ENCODE measurements at places on chromosomes 7 and 10.

DNA sequence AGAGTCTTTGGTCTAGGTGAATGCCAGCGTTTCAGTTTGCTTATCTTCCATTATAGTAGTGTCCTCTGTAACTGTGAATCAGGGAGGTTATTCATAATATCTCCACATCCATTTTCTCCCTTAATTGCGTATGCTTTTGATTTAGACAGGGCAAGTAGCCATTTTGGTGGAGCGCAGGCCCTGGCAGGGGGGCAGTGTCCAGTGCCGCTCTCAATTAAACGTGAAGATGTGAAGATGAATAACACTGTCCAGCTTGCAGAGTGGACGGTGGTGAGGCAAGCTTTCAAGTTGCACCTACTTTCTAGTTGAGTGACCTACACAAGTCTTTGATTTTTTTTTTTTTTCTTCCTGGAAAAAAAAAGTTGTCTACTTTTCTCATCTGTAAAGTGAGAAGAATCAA, 4.5 kb downstream of the TSPAN14 start:
- DNase-seq = no peak

DNA sequence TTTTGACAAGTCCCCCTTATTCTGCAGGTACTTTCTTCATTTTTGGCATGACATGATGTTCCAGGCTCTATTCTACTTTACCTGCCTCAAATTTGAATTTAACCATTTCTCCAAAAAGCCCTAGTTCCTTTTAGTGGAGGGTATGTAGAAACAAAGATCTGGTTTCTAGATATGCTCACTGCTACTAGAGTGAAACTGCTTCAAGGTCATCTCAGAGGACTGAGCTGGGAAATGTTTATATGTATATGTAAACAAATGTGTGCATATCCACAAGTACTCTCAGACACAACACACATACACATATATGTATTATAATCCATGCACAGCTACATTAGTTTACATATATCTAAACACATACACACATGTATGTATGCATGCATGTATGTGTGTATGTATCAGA, 69.1 kb downstream of the ICA1 start:
- DNase-seq = no peak

GRCh38 chr7:156764016-156764669, 123.6 kb downstream of the RNF32 start:
- no peak for DNase-seq

GRCh38 chr7:46253520-46253919, 332.4 kb upstream of the IGFBP3 start:
- DNase-seq = no peak

DNA sequence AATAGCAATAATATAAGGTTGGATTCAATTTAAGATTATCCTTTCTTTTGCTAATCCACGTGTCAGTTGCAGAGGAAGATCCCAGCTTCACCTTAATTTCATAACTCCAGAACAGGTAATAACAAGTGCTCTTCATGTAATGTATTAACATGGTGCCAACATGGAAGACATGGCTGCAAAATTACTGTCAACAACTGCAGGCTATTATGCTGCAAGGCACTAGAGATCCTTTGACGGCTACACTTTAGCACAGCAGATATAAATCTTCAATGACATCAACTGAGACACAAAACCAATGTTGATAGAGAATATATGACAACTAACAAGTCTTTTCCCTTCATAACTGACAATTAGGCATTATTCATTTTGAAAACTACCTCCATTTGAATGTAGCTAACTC, 96.1 kb downstream of the RNF133 start:
- no peak for DNase-seq

DNA sequence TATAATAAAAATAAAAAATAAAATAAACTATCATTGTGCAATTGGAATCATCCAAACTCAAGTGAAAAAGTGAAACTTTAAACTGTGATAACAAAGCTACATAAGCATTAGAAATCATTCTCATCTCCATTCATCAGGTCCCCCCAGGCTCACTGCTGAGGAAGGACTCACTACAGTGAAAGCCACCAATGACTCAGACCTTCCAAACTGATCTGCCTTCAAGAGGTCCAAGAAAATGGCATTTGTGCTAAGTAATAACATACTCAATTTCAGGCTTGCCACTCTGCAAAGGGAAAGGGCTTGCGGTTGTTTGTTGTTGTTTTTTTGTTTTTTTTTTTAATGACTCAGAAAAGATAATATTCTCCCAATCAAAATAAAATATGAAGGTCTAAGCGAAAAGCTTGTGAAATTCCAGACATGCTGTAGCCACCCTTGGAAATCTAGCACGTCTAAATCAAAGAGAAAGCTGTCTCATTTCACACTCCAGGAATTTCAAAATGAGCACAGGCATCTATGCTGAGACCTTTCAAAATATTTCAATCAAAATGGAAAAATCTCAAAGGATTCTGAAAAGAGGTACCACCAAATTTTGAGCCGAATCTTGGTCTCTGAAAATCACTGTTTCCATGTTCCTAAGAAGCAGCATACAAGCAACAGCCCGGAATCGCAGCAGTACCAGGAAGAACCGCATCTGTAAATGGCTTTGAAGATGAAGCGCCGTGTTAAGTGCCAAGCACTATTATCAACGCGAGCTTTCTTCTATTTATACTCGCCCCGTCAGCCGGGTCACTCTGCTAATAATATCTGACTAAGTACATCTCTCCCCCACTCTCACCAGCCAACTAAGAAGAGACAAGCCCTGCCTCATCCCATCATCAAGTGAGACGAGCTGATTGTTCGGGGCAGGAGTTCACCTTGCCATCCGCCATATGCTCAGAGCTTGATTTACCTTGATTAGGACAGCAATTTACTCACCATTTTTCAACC, 13.5 kb downstream of the SFMBT2 start:
- no peak for DNase-seq

- DNase-seq = no peak
These were observed 24.9 kb downstream of the TSPAN13 start for GRCh38 chr7:16778476-16778875.

- DNase-seq = no peak
These were observed 19.2 kb downstream of the PDK4 start for GRCh38 chr7:95577137-95577536.

DNA sequence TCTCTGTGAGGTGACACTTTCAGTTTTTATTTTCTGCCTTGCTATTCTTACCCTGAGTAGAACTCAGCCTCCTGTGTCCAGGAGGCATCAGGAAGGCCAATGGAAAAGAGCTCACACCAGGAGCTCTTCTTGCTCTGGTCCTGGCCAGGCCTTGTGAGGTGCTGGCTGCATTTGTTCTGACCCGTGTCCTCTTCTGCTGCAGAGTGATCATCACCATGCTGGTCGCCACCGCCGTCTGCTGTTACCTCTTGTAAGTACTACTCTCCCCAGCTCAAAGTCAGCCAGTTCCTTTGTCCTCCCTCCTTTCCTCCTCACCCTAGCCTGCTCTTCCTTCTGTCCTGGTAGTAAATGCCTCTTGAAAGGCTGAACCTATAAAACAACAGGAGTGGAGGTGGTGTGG, 1.6 kb downstream of the ATP6V0E2 start:
- DNase-seq = no peak

- DNase-seq = no peak
These were observed 61.3 kb downstream of the MICU1 start for GRCh38 chr10:72564596-72564995.

- no peak for DNase-seq
These were observed 56.9 kb downstream of the ADK start for GRCh38 chr10:74207691-74208480.

DNA sequence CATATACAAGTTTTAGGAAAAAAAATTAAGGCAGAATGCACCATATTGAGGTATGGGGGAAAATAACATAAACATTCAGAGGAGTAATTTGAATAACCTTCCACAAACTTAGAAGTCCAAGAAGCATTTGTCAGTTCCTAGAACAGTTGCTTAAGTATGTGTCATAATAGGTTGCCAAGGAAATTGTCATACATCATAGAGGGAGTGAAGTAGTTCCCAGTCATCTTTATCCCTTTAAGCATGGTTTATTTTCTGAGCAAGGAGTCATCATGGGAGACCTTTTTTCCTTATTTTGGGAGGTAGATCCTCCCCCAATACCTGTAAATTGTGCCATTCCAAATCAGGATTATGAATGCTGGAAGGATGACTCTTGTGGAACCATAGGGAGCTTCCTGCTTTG, at the start of gene SSMEM1:
Gene SSMEM1, plus strand, starts transcription at position 219 of the 400 bp plus-strand sequence. Its CDS starts 51 bp downstream, at position 270.
- DNase-seq = no peak

- no peak for DNase-seq
These were observed 351 bp downstream of the CAMK1D start for GRCh38 chr10:12349629-12350166.

GRCh38 chr10:73517166-73517888, 21.5 kb upstream of the PPP3CB start:
- DNase-seq = no peak

- no peak for DNase-seq
These were observed 33.5 kb downstream of the FIGNL1 start for GRCh38 chr7:50416527-50417182.

- no peak for DNase-seq
These were observed 1097.9 kb downstream of the REEP3 start for GRCh38 chr10:64619102-64619501.

GRCh38 chr7:13757841-13758240, 231.6 kb downstream of the ETV1 start:
- no peak for DNase-seq

- no peak for DNase-seq
These were observed 94.2 kb downstream of the CD36 start for GRCh38 chr7:80732630-80733029.

GRCh38 chr7:155950898-155951553, 138.8 kb upstream of the SHH start:
- no peak for DNase-seq

DNA sequence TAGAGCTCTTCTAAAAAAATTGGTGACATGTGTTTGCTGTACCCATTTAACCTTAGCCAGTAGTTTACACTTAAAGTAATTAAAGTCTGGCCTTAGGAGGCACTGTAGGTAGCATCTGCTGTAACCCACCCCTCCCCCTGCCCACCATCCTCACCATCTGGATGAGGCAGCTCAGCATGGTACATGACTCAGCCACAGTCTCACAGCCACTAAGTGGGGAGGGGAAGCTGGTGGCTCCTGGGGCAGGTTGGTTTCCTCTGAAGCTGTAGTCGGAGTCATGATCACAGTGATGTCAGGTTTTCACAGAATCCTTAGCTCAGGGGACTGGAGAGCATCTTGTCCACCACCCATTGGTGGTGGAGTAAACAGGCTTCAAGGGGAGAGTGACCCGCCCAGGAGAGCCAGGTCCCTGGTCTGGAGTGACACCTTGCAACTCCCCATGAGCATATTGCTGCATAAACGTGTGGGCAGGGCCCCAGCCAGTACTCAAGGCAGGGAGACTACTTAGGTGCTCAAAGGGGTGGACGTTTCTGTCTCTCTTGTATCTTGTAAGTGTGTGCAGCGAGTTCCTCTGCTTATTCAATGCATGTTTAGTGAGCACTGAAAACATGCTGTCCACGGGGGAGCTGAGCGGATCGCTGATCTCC, 125.9 kb downstream of the GRK5 start:
- DNase-seq = no peak

GRCh38 chr7:129522088-129522970, 20.0 kb downstream of the SMKR1 start:
- DNase-seq = no peak

GRCh38 chr7:27576360-27576944, 86.2 kb downstream of the HIBADH start:
- no peak for DNase-seq

- no peak for DNase-seq
These were observed 111.1 kb downstream of the TNS3 start for GRCh38 chr7:47470567-47471357.

DNA sequence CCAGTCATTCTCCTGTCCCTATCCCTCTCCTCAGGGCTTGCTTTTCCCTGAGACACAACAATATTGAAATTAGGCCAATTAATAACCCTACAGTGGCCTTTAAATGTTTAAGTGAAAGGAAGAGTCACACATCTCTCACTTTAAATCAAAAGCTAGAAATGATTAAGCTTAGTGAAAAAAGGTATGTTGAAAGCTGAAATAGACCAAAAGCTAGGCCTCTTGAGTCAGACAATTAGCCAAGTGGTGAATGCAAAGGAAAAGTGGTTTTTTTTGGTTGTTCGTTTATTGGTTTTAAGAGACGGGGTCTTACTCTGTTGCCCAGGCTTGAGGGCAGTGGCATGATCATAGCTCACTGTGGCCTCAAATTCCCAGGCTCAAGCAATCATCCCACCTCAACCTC, 9.7 kb upstream of the ATAD1 start:
- DNase-seq = no peak

DNA sequence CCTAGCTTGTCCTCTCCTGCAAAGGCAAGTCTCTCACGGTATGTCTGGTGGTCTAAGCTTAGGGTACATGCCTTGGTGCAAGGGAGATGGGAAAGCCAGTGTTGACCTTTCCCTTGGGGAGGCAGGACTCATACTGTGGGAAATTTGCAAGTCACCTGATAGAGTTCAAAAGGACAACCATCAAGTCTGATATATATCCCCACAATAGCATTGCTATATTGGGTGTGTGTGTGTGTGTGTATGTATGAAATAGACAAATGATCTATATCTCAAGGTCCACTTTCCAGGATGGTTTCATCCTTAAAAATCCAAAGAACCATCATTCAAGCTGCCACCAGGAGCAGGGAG, 12.2 kb upstream of the FFAR4 start:
- DNase-seq = no peak

GRCh38 chr7:137316648-137317353, 26.7 kb downstream of the PTN start:
- no peak for DNase-seq

DNA sequence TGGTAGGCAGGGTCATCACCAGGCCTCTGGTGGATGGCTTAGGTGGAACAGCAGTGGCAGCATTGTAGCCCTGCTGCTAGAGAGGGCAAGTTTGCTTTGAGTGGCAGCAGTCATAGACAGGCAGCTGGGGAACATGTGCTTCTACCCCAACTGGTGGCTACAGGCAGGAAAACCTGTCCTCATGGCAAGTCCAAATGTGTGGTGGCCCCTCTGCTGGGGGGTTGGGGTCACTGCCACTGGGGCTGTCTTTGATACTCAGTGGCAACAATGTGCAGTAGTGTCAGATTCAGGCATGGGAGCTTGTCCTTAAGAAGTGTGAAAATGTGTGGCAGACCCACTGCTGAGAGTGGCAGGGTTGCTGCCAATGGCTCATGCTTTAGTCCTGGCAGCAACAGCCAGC, 186.2 kb upstream of the NPSR1 start:
- no peak for DNase-seq

DNA sequence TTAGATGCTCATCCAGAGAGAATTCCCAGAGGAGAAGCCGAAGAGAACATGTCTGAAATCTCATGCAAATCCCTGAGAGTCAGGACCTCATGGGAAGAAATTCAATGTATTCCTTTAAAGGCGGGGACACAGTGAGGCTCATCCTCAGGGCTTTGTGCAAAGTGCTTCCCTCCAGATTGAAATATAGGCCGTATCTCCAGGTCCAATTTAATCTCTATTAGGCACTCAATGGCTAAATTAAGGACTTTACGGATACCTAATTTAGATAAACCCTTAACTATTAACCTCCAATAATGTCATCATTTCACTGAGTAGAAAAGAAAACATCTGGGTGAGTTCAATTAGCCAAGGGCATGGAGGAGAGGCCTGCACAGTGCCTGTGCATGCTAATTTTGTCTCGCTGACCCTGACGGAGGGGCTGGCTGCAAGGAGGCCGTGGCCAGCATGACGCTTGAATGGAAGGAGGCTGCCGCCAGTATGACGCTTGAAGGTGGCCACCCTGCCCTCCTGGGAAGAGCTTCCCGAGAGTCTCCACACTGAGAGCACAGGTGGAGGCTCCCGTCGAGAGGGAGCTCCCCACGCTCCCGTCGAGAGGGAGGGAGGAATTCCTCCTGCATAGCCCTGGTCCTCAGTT, 287.6 kb downstream of the ADARB2 start:
- DNase-seq = no peak
